ENCODE measurements at places on chromosomes 7 and 10.
A peak's percentile ranks its signal among the peaks of the same experiment; 100 is the strongest.

GRCh38 chr7:80686576-80686975 is 48.1 kb downstream of the CD36 start:
- no peak for DNase-seq

- no peak for DNase-seq
Observed at GRCh38 chr10:49572594-49573114, 33.7 kb upstream of the ERCC6 start.

DNA sequence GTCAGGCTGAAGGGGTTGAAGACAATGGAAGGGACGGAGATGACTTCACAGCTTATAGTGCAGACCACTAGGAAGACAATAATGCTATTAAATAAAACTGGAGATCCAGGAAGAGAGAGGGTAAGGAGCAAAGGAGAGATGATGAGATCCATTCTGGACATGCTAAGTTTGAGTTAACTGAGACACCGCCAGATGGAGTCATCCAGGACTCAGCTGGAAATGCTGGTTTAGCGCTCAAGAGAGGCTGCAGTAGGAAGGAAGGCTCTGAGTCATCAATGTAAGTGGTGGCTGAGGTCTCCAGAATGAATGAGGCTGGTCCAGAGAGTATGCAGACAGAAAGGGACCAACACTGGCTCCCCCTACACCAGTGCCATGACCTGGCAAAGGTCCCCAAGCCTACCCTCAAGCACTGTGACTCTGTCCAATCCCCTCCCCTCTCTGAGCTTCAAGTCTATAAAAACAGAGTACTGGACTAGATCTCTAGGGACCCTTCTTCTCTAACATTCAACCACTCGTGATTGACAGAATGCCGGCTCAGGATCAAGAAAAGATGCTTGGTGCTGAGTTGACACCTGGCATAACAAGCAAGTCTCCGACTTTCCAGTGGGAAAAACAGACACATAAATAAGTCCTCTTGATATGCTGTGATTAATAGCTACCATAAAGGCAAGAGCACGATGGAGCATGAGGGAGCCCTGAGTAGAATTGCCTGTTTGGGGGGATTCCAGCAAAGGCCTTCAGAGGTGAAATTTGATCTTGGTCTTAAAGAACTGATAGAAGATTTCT is 8.9 kb downstream of the GFRA1 start:
- DNase-seq = no peak

DNA sequence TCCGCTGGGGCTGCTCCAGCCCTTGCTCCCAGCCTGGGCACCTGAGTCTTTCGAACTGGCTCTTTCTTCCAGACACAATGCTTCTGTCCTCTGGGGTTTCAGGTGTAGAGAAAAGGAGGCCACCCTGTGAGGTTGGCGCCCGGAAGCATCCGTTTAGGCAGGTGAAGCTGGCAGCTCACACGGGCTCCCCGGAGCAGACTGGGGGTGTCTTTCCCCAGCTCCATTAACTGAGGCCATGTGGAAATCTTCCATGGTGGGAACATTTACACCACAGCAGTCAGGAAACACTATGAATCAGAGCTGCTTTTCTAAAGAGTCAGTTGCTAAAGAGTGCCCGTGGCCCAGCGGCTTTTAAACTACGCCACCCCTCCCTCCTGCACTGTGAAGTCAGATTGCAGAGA is 29.2 kb downstream of the PRKAG2 start:
- DNase-seq = no peak

GRCh38 chr10:61627266-61627665 is 35.5 kb upstream of the CABCOCO1 start:
- no peak for DNase-seq

DNA sequence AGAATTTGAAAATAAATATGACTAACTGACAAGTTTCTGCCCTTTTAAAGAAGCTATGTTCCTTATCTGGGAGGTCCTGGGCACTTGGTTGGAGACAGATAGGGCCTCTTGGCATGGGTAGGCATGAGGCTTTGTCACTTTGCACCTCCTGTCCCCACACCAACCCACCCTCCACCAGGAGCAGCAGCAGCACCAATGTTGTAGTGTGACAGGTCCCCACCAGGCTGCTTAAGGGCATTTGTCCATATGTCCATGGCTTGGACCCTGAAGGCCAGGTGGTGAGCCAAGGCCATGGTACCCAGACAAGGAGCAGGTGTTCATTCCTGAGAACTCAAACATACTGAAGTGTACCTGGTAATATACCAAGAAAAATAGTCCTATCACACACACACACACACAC is 629.1 kb downstream of the ACTR3B start:
- no peak for DNase-seq

- peak; percentile 63 for DNase-seq
Observed at GRCh38 chr10:43648398-43649184, at the start of gene ZNF32. ZNF32 (minus strand) TSS chr10:43648881; CDS start chr10:43646133, 2,748 bp downstream.

- no peak for DNase-seq
Observed at GRCh38 chr7:89623018-89623672, 531.1 kb upstream of the STEAP1 start.

- DNase-seq = no peak
Observed at GRCh38 chr7:16795624-16796023, 9.2 kb downstream of the AGR2 start.
